Activated T-cell treated with anti-CD3 and anti-CD28 coated beads for 1 hour (primary cell): ENCODE measurements at places on chromosomes 7 and 10.

DNA sequence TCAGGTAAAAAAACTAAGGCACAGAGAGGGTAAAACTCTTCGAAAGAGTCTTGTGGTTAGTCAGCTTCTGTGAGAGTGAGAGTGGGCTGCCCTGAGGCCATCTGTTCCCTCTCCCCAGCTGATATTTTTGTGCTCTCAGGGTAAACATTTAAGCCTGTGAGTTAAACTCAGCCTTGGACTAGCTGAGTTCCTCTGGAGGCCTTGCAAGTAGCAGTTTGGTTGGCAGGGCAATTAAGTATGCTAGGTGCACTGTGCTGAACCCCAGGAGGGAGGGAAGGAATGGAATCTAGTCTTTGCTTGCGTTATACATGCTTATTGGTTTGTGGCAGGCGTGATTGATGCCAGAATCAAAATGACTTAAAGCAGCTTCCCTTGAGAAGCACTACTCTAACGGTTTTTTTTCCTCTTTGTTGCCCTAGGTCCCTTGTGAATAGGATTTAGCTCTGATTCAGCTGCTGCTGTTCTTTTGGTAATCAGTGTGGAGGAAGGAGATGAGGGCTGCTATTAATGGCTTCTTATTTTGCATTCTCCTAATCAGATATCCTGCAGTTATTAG lies 140.2 kb downstream of the AUTS2 start:
- DNase-seq, result no peak

GRCh38 chr10:22620929-22621328 lies 93.4 kb downstream of the PIP4K2A start:
- DNase-seq, result no peak

- no peak for DNase-seq
These were observed 8.9 kb downstream of the ANK3 start for GRCh38 chr10:60380781-60381180.

DNA sequence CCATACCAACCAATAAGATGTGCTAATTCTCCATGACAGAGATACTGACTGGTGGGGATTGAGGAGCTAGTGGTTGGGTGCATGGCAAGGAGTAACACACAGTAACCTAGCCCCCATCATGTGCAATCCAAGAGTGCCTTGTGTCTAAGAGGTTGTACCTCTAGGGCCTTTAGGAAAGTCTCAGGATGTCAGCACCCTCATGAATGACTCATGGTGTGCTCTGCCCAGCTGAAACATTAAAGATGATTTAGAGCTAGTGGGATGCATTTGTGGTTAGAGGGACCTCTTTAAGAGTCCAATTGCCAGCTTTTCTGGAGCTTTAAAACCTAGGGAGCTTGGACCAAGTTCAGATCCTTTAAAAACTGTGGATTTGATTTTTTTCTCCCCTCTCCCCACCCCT lies 181.1 kb downstream of the HERPUD2 start:
- no peak for DNase-seq

DNA sequence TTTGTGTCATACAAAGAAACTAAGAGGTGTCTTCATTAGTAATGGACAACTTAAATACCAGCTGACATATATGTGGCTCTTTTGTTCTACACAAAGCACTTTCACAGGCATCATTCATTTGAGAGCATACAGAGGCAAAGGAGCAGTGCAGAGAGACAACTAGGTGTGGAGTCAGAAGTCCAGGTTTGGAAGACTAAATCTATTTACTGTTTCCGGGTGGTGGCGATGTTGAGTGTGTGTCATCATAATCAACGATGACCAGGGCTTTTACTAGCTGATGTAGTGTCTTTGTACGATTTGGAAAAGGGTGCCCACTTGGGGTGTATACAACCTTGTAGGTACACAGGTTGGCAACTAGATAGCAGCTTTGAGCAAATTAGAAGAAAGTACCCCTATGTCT lies 195.5 kb upstream of the CCDC6 start:
- no peak for DNase-seq

DNA sequence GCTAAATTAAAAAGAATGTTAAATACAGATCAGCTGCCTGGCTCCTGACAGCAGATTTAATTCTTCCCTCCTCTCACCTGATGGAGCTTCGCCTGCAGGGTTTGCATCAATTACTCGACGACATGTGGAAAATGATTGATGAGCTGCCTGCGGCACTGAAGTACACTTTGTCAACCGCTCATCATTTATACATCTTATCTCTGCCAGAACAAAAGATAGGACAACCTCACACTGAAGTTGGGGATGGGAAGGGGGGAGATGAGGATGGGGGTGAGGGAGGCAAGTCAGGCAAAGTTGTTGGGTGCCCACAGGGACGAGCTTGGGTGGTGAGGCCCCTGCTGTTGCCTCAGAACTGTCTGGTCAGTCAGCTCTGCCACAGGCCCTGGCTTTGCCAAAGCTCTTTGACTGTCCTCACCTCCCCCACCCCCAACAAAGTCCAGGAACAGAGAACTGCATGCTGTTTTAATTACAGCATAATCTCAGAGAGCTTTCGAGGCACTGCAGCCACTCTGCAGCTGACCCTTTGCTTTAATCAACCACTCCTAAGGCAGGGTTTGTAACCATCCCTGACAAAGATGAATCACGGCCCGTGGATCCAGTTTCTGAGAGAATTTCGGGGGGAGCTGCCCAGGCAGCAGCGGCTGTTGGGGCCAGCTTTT lies 702.3 kb downstream of the LRMDA start:
- DNase-seq, result no peak

DNA sequence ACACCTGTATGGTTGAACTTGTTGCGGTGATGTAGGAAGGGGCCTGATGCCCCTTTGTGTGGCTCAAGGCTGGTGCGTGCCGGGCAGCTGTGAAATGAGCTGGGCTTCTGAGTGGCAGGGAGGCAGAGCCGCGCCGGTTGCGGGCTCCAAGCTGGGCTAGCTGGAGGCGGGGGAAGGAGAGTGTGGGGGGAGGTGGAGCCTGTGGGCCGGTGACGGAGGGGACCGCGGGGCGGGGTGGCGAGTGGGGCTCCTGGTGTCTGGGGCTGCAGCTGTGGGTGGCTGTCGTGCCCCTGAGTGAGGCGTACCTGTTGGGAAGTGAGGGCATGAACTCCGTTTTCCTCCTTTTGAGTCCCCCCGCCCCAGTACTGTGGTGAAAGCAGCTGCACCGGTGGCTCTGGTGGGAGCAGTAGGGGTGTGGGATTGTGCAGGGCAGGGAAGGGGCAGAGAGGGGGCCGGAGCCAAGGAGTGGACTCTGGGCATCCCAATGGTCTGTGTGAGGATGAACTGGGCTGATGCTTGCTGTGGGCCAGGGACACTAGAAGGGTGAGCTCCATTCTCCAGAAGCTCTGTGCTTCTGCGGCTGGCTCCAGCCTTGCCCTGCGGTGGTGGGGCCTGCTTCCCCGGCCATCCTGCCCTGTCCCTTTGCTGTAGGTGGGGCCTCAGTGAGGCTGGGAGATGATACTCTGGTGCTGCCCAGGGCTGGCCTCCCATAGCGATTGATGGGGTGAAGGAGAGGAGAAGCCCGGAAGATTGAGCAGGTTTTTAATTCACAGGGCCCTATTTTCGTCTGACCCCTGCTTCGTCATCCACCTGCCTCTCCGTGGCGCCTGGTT lies 41.7 kb downstream of the INPP5A start:
- DNase-seq, result no peak

- no peak for DNase-seq
These were observed 4.6 kb upstream of the OR2A14 start for GRCh38 chr7:144118341-144118740.

GRCh38 chr10:55160655-55161283 lies 359.7 kb upstream of the PCDH15 start:
- no peak for DNase-seq

DNA sequence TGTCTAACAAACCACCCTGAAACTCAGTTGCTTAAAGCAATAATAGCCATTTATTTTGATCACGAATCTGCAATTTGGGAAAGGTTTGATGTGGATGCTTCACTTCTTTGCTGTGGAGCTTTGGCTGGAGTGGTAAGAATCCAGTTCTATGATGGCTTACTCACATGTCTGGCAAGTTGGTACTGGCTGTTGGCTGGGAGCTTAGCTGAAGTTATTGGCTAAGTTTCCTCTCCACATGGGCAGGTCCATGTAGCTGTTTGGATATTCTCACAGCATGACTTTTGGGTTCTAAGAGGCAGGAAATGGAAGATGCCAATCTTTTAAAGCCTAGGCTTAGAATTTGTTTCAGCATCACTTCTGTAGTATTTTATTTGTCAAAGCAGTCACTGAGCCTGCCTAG lies 277.6 kb upstream of the NRP1 start:
- no peak for DNase-seq

GRCh38 chr10:27448921-27449320 lies 55.2 kb upstream of the RAB18 start:
- DNase-seq, result no peak

DNA sequence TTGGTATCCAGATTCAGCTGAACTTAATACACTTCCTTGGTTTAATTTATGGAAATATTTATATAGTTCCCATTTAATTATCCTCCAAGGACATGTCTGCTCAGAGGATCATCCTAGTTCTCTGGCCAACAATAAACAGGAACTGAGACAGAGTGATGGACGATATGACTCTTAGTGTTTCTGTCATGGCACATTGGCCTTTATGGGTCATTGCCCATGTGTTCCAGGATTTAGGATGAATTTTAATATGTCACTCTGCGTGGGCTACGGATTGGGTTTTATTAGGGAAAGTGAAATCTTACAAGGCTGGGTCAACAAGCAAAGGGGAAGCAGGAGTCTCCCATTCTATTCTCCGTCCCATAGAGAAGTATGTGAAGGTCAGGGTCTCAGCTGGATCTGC lies 18.8 kb upstream of the TNPO3 start:
- DNase-seq, result no peak
